ENCODE measurements at places on chromosomes 13 and 19.

DNA sequence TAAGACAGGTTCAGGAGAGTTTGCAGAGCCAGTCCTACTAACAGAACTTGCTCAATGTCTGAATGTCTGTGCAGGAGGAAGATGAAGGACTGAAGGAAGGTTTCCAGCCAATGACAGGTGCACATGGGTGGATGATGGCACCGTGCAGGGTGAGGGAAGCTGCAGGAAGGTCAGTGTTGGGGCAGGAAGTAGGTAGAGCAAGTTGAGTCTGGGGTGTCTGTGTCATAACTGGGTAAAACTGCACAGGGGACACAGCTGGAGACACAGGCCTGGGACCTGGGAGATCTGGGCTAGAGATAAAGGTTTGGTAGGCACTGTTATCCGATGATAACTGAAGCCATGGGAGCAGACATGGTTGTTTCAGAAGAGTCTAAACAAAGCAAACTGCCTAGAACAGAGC, 116.9 kb downstream of the USP12 start:
- DNase-seq: no peak

GRCh38 chr19:21680026-21680425, 87.4 kb downstream of the ZNF100 start:
- no peak for DNase-seq

DNA sequence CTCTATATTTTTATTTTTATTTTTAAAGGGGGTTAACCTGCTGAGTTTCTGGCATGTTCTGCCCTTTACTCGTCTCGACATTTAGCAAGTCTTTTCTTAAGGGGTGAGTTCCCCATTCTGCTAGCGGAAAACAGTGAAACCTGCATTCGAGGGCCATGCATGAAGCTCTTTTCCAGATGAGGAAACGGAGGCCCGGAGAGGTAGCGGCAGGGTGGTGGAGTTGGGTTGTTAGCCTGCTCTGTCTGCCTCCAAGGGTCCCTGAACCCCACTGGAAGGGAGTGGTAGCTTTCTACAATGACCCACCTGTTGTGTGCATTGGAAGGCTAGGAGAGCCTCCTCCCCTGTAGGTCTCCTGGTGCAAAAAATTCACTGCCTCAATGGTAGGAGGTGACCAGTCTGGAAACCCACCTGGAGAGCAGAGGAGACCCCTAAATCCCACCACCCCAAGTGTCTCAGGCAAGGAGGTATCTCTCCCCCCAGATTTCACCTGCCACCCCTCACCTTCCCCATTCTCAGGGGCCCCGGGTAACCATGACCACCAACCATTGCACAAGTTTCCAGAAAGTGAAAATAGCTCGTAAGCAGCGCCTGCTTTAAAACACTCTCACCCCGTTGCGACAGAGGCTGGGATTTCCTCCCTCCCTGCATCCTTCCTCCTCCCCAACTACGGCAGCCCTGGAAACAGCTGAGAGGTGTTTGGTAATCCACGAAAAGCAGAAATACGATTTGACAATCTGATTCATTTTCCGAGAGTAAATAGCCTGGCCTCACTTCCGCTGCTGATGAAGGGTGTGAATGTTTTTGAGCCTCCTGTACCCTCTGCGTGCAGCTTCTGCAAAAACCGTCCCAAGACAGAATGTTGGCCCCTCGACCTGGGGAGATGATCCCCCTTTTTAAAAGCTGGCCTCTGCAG, 3.5 kb downstream of the KLF2 start:
- DNase-seq: no peak

GRCh38 chr13:24741016-24741662, 22.8 kb upstream of the RNF17 start:
- no peak for DNase-seq

GRCh38 chr19:38970664-38971532, 4.6 kb downstream of the FBXO17 start:
- no peak for DNase-seq

- no peak for DNase-seq
Measured at GRCh38 chr13:68944272-68944671, 1163.4 kb upstream of the ATXN8OS start.

DNA sequence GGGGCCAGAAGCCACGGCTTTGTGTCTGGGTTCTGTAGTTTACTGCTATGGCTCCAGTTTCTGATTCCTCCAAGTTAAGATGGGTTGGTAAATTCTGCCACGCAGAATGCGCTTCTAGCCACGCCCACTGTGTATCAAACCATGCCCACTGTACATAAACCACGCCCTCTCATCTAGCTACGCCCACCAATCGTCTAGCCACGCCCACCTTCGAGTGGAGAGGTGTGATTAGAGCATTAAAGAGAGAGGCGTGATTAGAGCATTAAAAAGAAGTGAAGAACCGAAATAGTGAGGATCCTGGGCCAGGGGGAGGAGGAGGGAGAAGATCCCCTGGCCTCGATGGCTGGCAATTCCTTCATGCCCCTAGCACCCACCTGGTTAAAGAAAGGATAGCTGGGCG, 43.7 kb upstream of the ADGRE5 start:
- DNase-seq: no peak

DNA sequence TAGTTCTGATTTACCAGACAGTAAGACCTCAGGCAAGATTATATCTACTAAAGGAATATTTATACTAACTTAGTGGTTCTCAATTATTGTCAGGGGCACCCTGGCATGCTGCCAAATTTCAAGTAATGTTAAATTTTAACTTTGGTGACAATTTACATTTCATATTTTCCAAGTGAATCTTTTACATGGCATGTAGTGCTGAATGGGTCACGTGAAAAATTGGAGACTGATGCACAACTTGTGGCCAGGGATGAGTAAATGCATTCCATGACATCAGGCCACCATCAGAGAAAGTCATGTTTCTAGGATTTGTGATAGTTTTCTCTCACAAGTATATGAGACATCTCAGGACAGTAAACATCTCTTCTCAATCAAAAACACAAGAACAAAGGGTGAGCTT, 202.6 kb upstream of the SOX21 start:
- no peak for DNase-seq

- no peak for DNase-seq
Measured at GRCh38 chr19:42122691-42123607, 9.3 kb downstream of the POU2F2 start.

DNA sequence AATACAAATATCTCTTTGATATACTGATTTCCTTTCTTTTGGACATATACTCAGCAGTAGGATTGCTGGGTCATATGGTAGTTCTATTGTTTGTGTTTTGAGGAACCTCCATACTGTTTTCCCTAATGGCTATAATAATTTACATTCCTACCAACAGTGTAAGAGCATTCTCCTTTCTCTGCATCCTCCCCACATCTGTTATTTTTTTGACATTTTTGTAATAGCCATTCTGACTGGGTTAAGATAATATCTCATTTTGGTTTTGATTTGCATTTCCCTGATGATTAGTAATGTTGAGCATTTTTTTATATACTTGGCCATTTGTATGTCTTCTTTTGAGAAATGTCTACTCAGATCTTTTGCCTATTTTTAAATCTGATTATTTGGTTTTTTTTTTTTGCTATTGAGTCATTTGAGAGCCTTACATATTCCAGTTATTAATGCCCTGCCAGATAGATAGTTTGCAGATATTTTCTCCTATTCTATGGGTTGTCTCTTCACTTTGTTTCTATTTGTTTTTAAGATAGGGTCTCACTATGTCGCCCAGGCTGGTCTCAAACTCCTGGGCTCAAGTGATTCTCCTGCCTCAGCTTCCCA, 95.7 kb downstream of the FNDC3A start:
- no peak for DNase-seq

DNA sequence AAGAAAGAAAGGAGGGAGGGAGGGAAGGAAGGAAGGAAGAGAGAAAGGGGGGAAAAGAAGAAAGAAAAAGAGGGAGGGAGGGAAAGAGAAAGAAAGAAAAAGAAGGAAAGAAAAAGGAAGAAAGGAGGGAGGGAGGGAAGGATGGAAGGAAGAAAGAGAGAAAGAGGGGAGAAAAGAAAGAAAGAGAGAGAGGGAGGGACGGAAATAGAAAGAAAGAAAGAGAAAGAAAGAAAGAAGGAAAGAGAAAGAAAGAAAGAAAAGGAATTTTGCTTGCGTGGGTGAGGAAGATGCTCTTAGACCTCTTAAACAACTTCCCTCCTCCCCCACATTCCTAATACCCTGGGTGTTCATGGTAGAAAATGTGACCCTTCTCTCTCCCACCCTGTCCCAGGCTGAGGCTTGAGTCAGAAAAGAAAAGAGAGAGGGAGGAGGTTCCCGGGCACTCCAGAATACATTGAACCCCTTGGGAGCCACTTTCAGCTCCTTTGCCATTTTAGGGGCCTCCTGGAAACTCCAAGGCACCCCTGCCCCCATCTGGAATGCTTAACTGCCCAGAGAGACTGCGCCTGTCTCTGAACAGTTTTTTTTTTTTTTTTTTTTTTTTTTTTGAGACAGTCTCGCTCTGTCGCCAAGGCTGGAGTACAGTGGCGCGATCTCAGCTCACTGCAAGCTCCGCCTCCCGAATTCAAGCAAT, 9.2 kb upstream of the KANK3 start:
- no peak for DNase-seq

GRCh38 chr13:92768602-92769001, 458.0 kb upstream of the GPC6 start:
- DNase-seq: no peak
